ENCODE measurements at places on chromosomes 3 and 15.
A peak's percentile ranks its signal among the peaks of the same experiment; 100 is the strongest.

DNA sequence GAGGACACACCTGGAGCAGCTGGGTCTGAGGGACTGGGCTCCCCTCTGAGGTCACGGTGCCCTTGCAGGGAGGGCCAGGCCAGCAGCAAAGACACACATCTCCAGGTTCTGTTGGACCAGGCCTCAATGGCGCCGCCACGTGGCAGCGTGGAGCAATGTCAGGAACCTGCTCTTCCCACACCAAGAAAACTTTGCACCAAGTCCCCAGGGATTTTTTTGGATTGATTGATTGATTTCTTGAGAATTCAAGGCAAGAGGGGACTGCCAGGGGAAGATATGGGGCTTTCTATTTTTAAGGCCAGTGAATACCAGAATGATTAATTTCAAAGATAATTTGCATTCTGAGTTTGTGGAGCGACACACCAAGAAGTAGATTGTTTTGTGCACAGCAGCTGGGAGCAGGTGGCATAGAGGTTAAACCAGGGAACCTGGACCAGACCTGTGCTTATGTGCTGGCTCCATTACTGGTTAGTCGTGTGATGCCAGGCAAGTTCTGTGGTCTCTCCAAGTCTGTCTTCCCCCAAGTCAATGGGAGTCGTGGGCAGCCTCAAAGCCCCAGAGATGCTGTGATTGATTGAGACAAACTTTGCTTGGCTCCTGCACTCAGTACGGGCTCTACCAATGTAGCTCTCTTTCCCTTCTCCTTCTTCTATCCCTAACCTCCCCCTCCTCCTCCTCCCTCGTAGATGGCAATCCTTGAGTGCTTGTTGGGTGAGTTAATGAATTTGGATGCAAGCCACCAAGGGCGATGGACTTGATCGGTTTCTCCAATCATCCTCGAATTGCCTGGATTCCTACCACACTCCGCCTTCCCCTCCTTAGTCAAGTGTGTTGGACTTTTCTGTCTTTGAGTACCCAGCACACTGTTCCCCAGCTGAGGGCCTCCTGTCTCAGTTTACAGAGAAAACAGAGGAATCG is 96.2 kb upstream of the TRPM1 start:
- no peak for DNase-seq

GRCh38 chr3:196654735-196655090 is 15.2 kb downstream of the NRROS start:
- DNase-seq = no peak

DNA sequence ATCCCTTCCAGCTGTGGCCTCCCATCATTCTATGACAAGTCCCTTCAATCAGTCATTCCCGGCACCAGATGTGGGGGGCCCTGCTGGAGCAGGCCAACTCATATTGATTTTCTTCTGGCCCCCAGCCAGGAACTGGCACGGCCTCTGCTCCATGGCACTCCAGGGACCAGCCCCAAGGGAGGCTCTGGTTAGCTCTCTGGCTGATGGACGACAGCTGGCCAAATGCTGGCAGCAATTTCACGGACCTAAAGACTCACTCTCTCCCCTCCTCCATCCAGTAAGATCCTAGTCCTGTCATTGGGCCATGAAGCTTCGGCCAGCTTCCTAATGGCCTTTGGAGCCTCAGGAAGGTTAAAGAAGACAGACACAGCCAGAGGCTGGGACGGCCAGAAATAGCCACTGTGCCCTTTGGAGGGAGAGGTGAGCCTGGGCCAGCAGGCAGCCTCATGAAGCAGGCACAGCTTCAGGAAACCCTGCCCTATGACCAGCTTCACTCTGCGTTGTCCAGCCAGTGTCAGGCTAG is 131.0 kb downstream of the MEX3B start:
- DNase-seq = no peak

DNA sequence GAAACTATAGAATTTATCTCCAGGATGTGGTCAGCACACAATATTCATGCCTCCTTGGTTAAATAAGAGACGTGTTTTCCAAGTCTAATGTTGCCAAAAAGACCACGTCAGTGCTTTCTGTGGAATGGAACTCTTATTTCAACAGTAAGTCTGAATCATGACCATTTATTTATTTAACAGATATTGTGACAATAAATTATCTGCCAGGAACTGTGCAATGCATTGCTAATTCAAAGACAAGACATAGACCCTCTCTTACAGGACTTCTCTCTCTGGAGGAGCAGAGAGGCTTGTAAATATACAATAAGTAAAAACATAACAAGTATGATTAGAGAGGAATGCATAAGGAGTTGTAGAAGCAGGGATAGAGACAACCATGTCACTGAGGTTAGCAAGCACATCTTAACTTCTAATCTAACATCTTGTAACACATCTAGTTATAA is 227.5 kb downstream of the DTWD1 start:
- peak; percentile 63 for DNase-seq

- DNase-seq = no peak
These were observed 13.2 kb downstream of the USP3 start for GRCh38 chr15:63517628-63518027.

GRCh38 chr3:74789111-74789510 is 174.7 kb upstream of the CNTN3 start:
- DNase-seq = no peak

DNA sequence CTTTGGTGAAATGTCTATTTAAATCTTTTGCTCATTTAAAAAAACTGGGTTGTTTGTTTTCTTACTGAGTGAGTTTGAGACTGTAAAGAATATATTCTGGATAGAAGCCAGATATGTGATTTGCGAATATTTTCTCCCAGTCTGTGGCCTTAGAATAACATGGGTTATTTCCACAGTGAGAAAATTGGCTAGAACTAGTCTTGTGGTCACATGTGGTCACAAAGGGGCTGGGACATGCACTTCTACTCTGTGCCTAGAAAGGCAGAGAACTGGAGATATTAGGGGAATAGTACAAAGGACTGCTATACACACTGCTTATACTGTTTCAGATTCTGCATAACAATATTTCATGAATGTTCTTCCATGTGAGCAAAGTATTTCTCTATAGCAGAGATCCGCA is 79.9 kb upstream of the RGMA start:
- DNase-seq = no peak

DNA sequence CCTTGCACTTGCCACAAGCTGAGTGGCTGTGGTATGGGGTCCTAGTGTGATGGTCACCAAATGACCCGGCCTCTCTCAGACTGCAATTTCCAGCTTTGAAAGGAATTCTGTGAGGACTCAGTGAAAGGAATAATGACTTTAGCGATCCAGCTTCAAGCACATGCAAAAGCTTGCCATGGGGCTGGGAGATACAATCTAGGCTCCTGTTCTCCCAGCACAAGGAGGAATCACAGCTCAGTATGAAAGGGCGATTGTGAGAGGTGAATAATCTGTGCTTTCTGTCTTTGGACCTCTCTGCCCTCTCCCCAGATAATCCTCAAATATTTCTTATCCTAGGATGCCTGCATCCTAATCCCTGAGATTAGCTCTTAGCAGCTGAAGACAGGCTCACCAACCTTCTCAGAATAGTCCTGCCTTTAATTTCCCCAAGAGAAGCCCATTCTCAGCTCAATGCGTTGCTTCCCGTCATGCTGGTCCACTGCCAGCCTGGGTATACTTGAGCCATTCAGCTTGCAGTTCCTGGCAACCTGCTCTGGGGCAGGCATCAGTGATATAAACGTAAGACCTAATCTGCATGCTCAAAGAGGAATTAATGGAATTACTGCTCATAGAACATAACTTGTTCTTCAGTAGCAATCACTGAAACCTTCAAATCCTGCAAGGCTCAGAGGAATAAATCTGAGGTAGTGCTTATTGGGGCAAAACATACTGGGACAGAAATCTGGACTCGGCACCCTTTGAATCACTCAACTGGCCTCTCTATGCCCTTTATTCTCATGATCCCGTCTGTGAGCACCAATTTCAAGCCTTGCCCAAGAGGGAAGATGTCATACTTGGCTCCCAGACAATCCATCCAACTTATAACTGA is 15.1 kb downstream of the TLNRD1 start:
- DNase-seq = peak; percentile 14

DNA sequence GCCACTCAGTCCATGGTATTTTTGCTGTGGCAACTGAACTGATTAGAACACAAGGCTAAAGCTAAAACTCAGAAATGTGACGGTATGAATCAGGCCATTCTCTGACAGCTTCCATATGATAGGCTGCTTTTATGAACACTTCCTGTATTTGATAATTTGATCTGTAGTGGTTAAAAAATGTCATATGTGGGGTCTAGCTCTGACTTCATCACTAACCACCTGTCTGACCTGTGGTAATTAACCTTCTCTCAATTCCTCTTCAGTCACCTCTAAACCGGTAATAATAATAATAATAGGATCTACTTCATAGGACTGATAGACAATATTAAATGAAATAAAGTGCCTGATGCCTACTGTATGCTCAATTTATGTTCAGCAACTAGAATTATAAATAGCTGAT is 223.2 kb downstream of the MBNL1 start:
- no peak for DNase-seq

- DNase-seq = no peak
These were observed 3.7 kb upstream of the WDR82 start for GRCh38 chr3:52281981-52282801.

GRCh38 chr3:57910990-57911389 is 97.2 kb upstream of the FLNB start:
- no peak for DNase-seq

GRCh38 chr3:10395671-10396070 is 74.8 kb upstream of the SEC13 start:
- no peak for DNase-seq

DNA sequence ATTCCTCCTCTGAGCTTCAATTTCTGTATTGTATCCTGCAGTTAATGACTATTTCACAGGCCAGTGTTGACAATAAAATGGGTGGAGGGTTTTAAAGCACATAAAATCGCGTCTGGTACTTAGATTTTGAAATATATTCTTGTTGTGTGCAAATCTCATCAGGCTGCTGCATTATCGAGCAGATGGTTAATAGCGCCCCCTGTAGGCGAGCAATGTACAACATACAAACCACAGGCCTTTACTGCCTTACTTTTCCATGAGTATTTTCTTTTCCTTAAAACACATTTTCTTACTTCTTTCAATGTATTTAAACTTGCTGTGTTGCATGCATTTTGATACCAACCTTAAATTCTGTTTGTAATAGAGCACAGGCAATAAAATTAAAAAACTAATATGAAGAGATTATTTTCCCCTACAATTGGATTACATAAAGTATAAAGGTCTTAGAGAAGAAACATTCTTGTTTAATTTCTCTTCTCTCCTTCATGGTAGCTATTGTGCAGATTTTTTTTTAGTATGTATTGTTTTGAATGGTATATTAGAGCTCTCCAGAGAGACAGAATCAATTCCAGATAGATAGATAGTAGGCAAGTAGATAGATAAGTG is 608.4 kb downstream of the CADM2 start:
- peak; percentile 17 for DNase-seq

GRCh38 chr3:59254976-59255375 is 205.2 kb upstream of the CFAP20DC start:
- no peak for DNase-seq

DNA sequence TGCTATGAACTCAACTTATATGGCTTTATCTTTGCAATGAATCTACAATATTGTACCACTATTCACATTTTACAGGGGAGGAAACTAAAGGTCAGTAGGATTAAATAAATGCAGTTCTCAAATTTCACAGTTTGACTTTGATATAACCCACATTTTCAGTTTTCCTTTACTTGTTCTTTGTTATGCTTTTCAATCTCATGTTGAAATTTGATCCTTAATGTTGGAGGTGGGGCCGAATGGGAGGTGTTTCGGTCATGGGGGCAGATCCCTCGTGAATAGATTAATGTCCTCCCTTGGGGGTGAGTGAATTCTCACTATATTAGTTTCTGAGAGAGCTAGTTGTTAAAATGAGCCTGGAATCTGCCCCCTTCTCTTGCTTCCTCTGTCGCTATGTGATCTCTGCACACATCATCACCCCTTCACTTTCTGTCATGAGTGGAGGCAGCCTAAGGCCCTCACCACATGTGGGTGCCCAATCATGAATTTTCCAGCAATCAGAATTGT is 44.7 kb downstream of the CD200 start:
- DNase-seq = no peak

GRCh38 chr3:84789961-84790360 is 168.8 kb upstream of the CADM2 start:
- DNase-seq = no peak

GRCh38 chr3:115975796-115976195 is 352.5 kb downstream of the GAP43 start:
- DNase-seq = no peak

- no peak for DNase-seq
These were observed 294.8 kb downstream of the NR2F2 start for GRCh38 chr15:96625256-96625655.

All from GM03348 (cell line).